Activated T-helper 1 cell treated with anti-CD3 and anti-CD28 coated beads, Interleukin-2, amount 50 U/mL, for 16 hours (primary cell): ENCODE measurements at places on chromosomes 13 and 19.
A peak's percentile ranks its signal among the peaks of the same experiment; 100 is the strongest.

- DNase-seq = no peak
These were observed 69.4 kb upstream of the GJB6 start for GRCh38 chr13:20301403-20302071.

GRCh38 chr19:12994701-12995595 is at the start of gene NFIX:
Gene NFIX, plus strand, starts transcription at chr19:12995475. Its CDS starts 363 bp downstream, at chr19:12995838.
- peak; percentile 38 for DNase-seq

DNA sequence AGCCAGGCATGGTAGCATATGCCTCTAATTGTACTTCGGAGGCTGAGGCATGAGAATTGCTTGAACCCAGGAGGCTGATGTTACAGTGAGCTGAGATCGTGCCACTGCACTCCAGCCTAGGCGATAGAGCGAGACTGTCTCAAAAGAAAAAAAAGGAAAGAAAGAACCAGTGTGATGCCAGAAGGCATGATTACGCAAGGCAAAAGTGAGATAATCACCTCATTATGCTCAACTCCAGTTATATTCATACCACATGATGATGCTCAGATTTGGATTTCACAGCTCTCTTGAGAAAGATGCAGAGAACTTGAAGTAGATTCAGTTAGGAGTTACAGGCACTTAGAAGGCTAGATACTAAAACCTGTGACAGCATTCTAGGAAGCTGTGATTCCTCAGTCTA is 21.8 kb downstream of the RCBTB1 start:
- DNase-seq = no peak

DNA sequence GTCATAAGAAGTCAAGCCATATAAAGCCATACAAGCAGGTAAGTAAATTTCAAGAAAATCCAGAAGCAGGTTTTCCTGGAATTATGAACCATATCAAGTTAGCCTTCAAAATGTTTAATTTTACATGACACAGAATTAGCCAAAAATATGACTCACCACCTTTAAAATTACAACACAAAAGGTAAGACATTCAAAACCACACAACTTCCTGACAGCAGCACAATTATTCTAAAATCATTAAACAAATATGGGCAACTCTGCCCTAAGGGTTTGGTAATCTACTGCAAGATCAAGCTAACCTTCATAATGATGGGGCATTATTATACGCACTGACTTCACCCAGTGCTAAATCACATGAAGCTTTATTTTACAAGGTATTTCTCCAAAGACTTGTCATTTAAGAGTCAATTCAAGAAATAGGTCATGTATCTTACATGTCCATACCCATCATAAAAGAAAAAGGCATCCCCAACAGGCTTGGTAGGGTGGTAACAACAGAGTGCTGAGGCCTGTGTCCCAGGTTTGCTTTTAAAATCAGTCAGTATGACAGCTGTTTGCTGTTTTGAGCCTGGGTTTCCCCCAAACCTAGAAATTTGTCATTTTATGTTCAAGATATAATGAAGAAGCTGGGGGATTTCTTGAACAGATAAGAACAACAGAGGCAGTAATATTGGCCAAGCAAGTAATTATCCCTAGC is 15.2 kb downstream of the RCBTB1 start:
- no peak for DNase-seq

GRCh38 chr13:50214514-50214913 is 199.3 kb downstream of the KCNRG start:
- no peak for DNase-seq

- DNase-seq = no peak
These were observed 6.1 kb downstream of the SBNO2 start for GRCh38 chr19:1167687-1168571.

- DNase-seq = no peak
These were observed 52.5 kb downstream of the POSTN start for GRCh38 chr13:37546087-37546486.

GRCh38 chr13:46962281-46962941 is 65.6 kb upstream of the HTR2A start:
- DNase-seq = no peak

GRCh38 chr13:106449096-106449495 is 86.4 kb downstream of the EFNB2 start:
- DNase-seq = no peak

DNA sequence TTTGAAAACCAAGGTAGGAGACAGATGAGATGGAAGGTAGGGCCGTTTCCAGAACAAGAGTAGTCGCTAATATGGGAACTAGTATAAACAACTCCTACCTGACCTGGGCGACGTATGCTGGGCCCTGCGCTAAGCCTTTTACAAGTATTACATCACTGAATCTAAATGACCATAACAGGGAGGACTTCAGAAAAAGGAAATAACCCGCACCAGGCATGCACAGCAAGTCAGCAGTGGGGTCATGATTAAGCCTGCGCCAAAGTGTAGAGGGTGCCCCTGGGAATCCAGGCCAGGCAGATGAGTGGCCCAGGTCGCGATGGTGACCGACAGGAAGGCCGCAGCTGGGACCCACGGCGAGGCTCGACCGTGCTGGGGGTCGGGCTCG is 613 bp downstream of the ATP13A1 start:
- DNase-seq = no peak

DNA sequence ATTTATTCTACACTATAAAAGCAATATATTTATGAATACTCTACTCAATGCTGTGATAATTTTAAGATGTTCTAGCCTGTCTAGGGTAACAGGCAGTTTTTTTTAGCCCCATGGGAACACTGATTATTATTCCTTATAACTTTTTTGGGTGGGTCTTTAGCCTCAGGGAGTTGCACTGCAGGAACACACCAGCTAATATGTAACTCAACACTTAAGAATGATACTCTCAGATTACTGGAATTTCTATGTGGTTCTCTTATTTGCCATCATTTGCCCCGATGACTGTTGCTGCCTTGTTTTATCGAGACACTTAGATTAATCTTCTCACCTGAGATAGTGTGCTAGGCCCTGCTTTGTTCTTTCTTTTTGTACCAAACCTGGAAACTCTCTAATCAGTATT is 396.9 kb upstream of the SLITRK1 start:
- no peak for DNase-seq

GRCh38 chr13:99217461-99218110 is 16.9 kb downstream of the UBAC2 start:
- no peak for DNase-seq

- no peak for DNase-seq
These were observed at the start of gene AZU1 for GRCh38 chr19:827710-828321. Gene AZU1, plus strand, starts transcription at chr19:827837. Its CDS starts 10 bp downstream, at chr19:827847.

DNA sequence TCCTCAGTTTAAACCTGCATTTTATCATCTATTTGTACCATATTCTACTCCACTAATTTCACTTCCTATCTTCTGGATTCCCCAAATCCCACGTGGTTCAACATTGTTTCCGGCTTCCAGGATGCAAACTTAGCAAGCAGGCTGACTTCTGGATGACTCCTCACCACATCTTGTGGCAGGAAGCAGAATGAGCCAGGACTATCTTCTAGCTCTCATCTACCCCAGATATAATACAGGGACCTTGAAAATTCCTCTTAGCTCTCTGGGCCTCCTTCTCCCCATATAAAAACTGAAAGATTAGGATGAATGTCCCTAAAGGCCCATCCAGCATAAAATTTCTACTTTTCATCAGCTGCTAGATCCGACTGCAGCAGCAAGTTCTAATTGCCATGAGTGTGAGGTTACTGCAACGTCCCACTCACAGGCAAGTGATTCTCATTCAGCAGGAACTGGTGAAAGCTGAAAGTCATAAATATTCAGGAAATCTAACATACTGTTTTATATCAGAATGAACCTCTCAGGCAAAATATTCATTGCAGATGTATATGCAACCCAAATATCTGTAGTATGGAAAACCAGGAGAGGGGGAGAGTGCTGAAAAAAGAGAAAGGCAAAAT is 93.4 kb downstream of the KCTD12 start:
- no peak for DNase-seq

- DNase-seq = no peak
These were observed 503 bp downstream of the TUBA3C start for GRCh38 chr13:19181021-19181620.

GRCh38 chr19:49779731-49780555 is 13.1 kb downstream of the AP2A1 start:
- no peak for DNase-seq

GRCh38 chr13:40792284-40793051 is 3.1 kb downstream of the SLC25A15 start:
- DNase-seq = no peak

DNA sequence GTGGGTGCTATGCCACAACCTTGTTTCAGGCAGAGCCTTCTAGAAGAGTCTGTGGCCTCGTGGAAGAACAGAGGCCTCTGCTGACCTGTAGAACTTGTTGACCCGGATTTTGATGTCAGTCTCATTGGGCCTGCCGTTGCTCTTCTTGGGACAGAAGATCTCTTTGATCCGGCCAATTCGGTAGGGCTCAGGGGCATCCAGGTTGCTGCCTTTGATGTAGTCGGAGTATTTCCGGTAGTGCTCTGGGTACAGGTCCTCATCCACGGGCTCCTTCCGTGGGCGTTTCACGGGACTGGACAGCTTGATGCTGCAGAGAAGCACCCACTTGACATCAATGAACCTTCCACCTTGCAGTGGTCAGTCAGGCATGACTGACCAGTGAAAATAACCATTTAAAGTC is 24.0 kb upstream of the EIF3G start:
- DNase-seq = no peak

DNA sequence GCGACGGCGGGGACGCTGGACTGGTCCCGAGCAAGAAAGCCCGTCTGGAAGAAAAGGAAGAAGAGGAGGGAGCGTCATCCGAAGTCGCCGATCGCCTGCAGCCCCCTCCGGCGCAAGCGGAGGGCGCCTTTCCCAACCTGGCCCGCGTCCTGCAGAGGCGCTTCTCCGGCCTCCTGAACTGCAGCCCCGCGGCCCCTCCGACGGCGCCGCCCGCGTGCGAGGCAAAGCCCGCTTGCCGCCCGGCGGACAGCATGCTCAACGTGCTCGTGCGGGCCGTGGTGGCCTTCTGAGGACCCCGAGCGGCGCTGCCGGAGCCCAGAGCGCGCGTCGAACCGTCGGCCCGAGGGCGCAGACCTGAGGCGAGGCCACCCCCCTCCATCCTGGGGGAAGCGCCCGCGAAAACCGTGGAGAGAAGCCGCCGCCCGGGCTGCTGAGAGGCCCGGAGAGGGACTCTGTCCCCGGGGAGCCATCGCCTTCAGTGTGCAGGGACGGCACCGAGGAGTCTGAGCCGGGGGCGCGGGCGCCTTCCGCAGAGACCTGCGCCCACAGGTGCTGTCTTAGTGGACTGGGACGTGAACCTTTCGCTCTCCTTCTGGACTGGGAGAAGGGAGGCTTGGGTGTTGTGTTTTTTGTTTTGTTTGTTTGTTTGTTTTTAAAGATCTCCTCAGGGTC is 3.5 kb downstream of the IER2 start:
- no peak for DNase-seq

- no peak for DNase-seq
These were observed 17.8 kb downstream of the ZNF507 start for GRCh38 chr19:32363175-32363574.

DNA sequence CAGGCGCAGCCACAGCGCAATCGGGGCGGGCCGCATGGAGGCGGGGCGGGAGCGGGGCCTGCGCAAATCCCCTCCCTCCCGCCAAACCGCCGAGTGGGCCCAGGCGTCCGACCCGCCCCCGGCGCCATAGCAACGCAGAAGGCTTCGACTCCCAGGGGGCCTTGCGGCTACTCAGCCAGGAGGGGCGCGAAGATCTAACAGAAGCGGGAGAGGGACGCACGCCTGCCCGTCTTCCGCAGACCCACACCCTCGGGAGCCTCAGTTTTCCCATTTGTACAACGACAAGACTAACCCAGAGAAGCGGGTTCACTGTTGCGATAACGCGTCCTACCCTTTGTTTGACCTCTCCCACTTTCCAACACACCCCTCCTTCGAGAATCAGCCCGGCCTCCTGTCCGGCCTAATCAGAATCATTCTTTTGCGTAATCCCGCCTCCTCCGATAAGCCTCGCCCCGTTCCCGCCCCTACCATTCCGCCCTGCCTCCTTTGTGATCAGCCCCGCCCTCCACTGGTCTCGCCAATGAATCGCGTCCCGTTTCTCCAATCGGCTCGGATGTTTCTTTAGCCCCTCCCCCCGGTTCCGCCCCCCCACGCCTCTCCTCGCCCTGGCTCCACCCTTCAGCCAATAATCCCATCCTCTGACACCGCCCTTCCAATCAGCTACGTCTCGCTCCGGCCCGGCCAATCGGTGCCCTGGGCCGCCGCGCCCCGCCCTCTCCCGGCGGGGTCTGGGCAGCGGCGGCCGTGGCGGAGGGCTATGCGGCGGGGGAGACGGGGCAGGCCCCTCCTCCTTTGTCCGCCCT is at the start of gene PCSK4:
TSS of gene PCSK4 (minus strand) at position 40 of the 803 bp plus-strand sequence. CDS start at position 36, 4 bp downstream.
- DNase-seq = peak; percentile 94

GRCh38 chr13:28885181-28885580 is 65.0 kb downstream of the MTUS2 start:
- DNase-seq = no peak

DNA sequence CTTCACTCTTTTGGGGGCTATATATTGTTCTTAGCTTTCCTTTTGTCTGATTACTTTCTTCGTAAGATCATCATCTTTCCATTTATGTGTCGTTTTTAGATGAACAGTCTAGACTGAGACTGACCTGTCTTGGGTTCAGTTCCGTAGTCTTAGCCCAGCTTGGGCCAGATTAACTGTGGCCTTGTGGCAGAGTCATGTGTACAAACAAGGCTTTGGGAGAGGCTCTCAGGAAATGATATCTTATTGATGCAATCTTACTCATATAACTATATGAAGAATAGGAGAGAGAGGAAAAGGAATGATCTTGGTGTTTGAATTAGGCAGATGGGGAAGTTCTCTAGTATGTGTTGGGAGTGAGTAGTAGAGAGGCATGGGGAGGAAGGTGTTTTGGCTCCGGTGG is 6.8 kb upstream of the ERCC5 start:
- DNase-seq = no peak

- DNase-seq = no peak
These were observed 203.4 kb downstream of the COL4A1 start for GRCh38 chr13:110103534-110103933.

DNA sequence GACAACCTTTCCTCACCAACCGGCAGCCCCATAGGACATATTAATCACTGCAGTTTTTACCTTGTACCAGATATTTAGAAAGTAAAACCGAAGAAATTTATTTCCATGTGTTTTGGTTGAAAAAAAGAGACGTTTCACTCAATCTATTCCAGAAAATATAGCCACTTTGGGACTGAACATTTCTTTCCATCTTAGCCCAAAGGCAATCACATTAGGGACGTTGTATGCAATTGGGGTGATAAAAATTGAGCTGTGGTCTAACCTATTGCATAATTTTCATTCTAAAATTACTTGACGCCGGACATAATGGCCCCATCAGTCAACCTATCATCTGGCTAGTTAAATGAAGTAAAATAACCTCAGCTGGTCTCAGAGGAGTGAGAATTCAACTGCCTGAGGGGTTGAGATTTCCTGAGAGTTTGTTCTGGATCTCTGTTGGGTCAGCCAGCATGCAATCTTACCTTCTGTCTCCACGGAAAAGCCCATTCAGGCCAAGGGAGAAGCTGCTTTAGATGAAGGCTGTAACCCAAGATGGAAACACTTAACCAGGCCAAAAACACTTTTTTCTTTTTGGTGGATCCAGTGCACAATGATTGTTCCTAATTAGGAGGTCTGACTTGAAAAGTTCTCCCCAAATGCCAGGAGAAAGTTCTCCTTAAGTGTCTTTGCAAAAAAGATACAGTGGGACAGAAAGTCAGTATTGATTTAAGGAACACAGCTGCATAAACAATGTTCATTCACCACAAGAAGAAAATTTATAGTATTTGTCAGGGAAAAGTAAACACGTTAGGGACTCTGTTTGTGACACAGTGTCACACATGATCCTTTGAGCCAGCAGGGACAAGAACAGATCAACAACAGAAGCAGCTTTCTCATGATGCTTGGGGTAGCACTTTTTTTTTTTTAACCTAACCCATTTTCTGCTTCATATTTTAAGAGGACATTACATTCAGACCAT is 34.1 kb downstream of the DLEU7 start:
- DNase-seq = no peak
